Thoracic aorta (tissue), 2 donors: ENCODE measurements at places on chromosomes 11 and 22.

DNA sequence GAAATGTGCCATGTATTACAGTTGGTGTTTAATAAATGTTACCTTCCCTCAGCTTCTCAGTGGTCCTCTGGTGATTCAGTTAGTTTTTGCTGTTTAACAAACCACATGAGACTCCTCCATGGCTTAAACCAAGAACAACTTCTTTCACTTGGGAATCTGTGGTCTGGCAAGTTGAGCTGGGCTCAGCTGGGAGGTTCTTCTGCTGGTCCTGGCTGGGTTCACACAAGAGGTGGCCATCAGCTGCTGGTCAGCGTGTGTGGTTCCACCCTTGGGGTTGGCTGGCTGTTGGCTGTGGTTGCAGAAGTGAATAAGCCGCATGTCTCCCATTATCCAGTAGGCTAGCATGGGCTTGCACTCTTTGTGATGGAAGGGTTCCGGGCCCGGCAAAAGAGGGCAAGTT, 160.5 kb downstream of the MIAT start:
- H3K36me3 ChIP-seq = no peaks in the 10 kb centered on the region
- no peak overlapping the region for H3K4me3 ChIP-seq
- H3K27me3 ChIP-seq = no peaks in the 10 kb centered on the region
- no peak overlapping the region for H3K27ac ChIP-seq

- no peak for DNase-seq
- no peaks in the 10 kb centered on the region for H3K27me3 ChIP-seq
- H3K27ac ChIP-seq = no peak overlapping the region
- no peaks in the 10 kb centered on the region for H3K4me1 ChIP-seq
- no peak overlapping the region for H3K4me3 ChIP-seq
These were observed 20.7 kb downstream of the FAM83F start for GRCh38 chr22:40015358-40015976.

DNA sequence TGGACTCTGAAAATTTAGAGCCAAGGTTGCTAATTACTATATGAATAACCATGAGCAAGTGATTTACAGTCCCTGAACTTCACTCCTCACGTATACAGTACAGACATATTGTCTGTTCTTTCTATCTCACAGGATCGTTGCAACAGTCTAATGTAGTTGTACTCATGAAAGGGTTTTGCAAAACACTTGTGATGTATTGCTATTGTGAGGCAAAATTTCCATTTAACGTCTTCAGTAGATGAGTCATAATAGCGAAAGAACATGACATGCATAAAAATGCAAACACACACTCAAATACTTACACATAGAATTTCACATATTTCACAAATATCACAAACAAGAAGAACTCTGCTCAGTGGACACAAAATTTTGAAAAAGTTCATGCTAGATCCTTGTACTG, 134.6 kb upstream of the TRPC6 start:
- H3K27ac ChIP-seq = no peak overlapping the region
- no peaks in the 10 kb centered on the region for H3K4me1 ChIP-seq
- H3K4me3 ChIP-seq = no peak overlapping the region
- DNase-seq = no peak

- H3K27me3 ChIP-seq = no peaks in the 10 kb centered on the region
- no peaks in the 10 kb centered on the region for H3K36me3 ChIP-seq
- no peak overlapping the region for H3K27ac ChIP-seq
- no peak for DNase-seq
- no peak overlapping the region for H3K4me3 ChIP-seq
These were observed 477.7 kb downstream of the TBC1D22A start for GRCh38 chr22:47240116-47240515.

DNA sequence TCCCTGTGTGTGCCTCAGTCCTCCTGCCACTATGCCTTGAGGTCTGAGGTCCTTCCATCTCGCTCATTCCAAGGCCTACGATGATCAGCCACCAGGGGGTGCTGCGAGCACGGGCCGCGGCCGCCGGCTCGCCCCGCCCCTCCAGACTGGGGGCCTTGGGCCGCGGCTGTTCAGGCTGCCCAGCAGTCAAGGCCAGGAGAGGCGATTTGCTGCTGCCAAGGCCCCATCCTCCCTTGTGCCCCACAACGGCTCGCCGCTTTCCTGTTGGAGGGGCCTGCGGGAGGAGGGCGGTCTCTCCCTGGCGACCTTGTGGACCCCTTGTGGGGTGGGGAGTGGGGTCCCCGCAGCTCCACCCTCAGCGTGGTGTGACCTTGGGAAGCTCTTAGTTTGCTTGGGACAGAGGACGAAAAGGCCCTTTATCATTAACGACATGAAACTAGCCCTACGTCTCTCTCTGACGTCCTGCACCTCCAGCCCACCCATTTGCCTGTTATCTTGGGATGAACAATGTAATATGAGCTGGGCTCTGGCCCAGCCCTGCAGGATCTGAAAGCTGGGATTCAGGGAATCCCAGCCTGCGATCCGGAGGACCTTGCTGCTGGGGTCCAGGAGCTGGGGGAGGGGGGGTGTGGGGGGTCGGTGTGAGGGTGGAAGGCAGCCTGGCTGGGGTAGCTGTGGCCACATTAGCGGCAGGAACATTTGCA, 5.3 kb upstream of the GALR3 start:
- H3K27me3 ChIP-seq = no peaks in the 10 kb centered on the region
- peak overlapping the region; percentile 67 for H3K4me3 ChIP-seq
- no peaks in the 10 kb centered on the region for H3K36me3 ChIP-seq
- H3K4me1 ChIP-seq = peaks cover 18% of the 10 kb centered on the region
- DNase-seq = no peak
